ENCODE measurements at places on chromosomes 1 and 21.
A peak's percentile ranks its signal among the peaks of the same experiment; 100 is the strongest.

GRCh38 chr1:113538225-113538624 lies 147.9 kb downstream of the MAGI3 start:
- peak; percentile 76 for DNase-seq

DNA sequence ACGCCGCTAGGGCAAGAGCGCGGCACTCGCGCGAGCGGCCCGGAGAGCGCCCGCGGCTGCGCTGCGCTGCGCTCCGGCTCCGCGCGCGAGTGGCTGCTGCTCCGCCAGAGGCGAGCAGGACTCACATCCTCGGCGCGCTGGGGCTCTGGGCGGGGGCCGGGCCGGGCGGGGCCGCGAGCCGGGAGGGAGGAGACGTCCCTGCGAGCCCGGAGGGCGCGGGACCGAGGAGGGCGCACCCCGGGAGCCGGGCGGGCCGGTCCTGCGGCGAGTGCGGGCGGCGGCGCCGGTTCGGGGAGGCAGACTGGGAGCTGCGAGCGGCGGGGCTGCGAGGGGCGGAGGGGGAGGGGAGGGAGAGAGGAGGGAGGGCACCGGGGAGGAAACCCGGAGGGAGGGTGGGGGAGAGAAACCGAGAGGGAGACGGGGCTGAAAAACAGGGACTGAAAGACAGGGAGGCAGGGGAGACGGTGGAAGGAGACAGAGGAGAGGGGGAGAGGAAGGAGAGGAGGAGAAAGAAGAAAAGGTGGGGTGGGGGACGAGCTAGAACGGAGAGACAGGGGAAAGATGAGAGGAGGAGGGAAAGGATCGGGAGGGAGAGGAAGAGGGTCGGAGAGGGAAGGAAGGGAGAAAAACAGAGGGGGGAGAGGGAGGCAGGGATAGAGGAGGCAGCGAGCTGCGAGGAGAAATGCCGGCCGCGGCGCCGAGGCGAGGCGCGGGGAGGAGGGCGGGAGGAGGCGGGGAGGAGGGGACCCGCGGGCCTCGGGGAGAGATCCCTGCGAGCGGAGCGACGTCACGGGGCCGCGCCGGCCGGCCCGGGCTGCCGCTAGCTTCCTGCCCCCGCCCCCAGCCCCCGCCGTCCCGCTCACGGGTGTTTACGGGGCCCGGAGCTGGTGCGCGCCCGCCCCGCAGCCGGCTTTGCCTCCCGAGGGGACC lies at the start of gene CAMK2N1:
Gene CAMK2N1, minus strand, starts transcription at position 684 of the 930 bp plus-strand sequence. CDS start 831 bp downstream, outside the sequence.
- peak; percentile 62 for DNase-seq

- DNase-seq = no peak
Observed at GRCh38 chr1:9600861-9601834, 12.4 kb downstream of the TMEM201 start.

GRCh38 chr1:204316164-204316563 lies 43.6 kb downstream of the PLEKHA6 start:
- no peak for DNase-seq

- DNase-seq = no peak
Observed at GRCh38 chr1:245197121-245197520, 42.3 kb downstream of the KIF26B start.

All from fibroblast of mammary gland (primary cell).